Panc1 (cell line): ENCODE measurements at places on chromosomes 7 and 10.

GRCh38 chr10:31322647-31323046, 3.6 kb downstream of the ZEB1 start:
- no peaks in the 10 kb centered on the region for H3K27me3 ChIP-seq
- no peak overlapping the region for H3K4me3 ChIP-seq
- no peaks in the 10 kb centered on the region for H3K36me3 ChIP-seq
- no peak for DNase-seq
- H3K4me1 ChIP-seq, result peaks cover 17% of the 10 kb centered on the region

GRCh38 chr7:25735674-25736242, 416.2 kb upstream of the NFE2L3 start:
- DNase-seq, result no peak
- no peaks in the 10 kb centered on the region for H3K4me1 ChIP-seq
- no peak overlapping the region for H3K27ac ChIP-seq
- peaks cover 12% of the 10 kb centered on the region for H3K27me3 ChIP-seq

DNA sequence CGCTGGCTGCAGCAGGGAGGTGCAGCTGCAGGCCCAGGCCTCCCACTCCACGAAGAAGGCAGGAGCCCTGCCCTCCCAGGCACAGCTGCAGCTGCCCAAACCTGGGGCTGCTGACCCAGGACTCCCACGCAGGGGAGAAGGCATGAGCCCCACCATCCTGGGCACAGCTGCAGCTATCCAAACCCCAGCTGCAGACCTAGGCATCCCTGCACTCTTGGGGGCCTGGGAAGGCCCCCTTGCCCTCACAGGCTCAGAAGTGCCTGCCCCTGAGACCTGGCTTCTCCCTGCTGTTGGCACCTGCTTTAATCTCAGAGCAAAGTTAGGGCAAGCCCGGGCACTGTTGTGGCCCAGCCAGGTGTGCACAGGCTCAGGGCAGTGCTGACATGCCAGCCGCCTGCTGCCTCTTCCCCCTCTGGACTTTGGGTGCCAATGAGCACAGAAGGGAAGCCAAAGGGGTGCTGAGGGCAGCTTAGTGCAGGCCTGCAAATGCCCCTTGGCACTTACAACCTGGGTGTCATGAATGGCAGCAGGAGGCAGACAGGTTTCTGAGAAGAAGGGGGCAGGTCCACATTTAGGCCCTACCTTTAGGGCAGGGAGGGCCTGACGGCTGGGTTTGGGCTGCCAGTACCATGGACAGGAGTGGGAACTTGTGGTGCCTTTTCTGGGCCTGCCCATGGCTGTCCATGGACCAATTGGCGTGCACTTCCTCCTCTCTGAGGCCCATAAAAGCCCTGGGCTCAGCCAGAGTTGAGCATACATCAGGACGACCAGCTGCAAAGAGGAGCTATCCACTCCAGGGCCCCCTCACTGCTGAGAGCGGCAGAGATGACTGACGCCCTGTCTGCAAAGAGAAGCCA, 31.1 kb downstream of the CRTAC1 start:
- no peak overlapping the region for H3K27ac ChIP-seq
- peaks cover 5% of the 10 kb centered on the region for H3K27me3 ChIP-seq
- H3K36me3 ChIP-seq, result no peaks in the 10 kb centered on the region
- DNase-seq, result no peak

- H3K27me3 ChIP-seq, result no peaks in the 10 kb centered on the region
- H3K4me1 ChIP-seq, result no peaks in the 10 kb centered on the region
- no peak overlapping the region for H3K4me3 ChIP-seq
- DNase-seq, result no peak
These were observed 68.1 kb upstream of the ANKRD30A start for GRCh38 chr10:37057261-37057660.

GRCh38 chr7:71868797-71869196, 543.3 kb downstream of the CALN1 start:
- H3K4me3 ChIP-seq, result no peak overlapping the region
- no peaks in the 10 kb centered on the region for H3K4me1 ChIP-seq
- no peak overlapping the region for H3K27ac ChIP-seq
- no peaks in the 10 kb centered on the region for H3K27me3 ChIP-seq
- peak; percentile 10 for DNase-seq

- DNase-seq, result no peak
- H3K4me1 ChIP-seq, result no peaks in the 10 kb centered on the region
- no peaks in the 10 kb centered on the region for H3K27me3 ChIP-seq
- H3K27ac ChIP-seq, result no peak overlapping the region
These were observed 64.3 kb upstream of the ADRB1 start for GRCh38 chr10:113979409-113979808.

- H3K27ac ChIP-seq, result no peak overlapping the region
- H3K4me3 ChIP-seq, result no peak overlapping the region
- no peaks in the 10 kb centered on the region for H3K27me3 ChIP-seq
- H3K4me1 ChIP-seq, result peaks cover 4% of the 10 kb centered on the region; the same call in 1 of the 2 replicates
- no peak for DNase-seq
- H3K36me3 ChIP-seq, result no peaks in the 10 kb centered on the region
These were observed 50.6 kb downstream of the GRID2IP start for GRCh38 chr7:6500691-6501090.

GRCh38 chr10:69329721-69330178, 51.5 kb downstream of the HK1 start:
- DNase-seq, result no peak
- no peaks in the 10 kb centered on the region for H3K36me3 ChIP-seq
- H3K27me3 ChIP-seq, result no peaks in the 10 kb centered on the region
- H3K4me1 ChIP-seq, result peaks cover 28% of the 10 kb centered on the region
- no peak overlapping the region for H3K27ac ChIP-seq
- H3K4me3 ChIP-seq, result no peak overlapping the region

DNA sequence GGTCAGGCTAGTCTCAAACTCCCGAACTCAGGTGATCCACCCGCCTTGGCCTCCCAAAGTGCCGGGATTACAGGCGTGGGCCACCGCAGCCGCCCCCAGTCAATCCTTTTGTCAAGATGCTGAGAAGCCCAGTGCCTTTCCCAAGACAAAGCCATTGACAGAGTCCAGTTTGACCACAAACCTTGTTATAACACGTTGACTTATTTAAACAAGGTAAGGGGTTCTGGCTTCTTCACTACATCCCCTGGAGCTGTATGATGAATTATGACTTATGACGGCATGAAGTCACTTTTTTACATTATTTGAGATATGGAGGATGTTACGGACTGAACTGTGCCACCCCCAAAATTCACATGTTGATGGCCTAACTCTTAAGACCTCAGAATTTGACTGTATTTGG, 5.8 kb upstream of the SEC61G start:
- no peak overlapping the region for H3K27ac ChIP-seq
- no peak for DNase-seq
- H3K4me3 ChIP-seq, result no peak overlapping the region
- no peaks in the 10 kb centered on the region for H3K36me3 ChIP-seq

GRCh38 chr7:111760043-111760442, 197.8 kb upstream of the IMMP2L start:
- H3K4me3 ChIP-seq, result no peak overlapping the region
- no peak for DNase-seq
- H3K4me1 ChIP-seq, result no peaks in the 10 kb centered on the region
- no peaks in the 10 kb centered on the region for H3K36me3 ChIP-seq
- H3K27me3 ChIP-seq, result no peaks in the 10 kb centered on the region

DNA sequence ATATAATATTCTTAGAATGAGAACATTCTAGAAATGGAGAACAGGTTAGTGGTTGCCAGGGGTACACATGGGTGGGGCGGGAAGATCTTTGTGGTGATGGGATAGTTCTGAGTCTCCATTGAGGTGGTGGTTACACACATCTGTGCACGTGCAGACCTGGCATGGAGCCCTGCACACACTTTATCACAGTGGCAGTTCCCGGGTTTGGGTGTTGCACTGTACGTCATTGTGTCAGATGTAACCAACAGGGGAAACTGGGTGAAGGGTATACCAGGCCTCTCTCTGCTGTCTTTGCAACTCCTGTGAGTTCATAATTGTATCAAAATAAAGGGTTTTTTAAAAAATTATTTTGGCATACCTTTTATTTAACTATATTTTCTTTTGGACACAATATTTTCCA, 51.1 kb downstream of the LMTK2 start:
- H3K27ac ChIP-seq, result no peak overlapping the region
- no peak for DNase-seq
- H3K27me3 ChIP-seq, result no peaks in the 10 kb centered on the region
- no peaks in the 10 kb centered on the region for H3K4me1 ChIP-seq

DNA sequence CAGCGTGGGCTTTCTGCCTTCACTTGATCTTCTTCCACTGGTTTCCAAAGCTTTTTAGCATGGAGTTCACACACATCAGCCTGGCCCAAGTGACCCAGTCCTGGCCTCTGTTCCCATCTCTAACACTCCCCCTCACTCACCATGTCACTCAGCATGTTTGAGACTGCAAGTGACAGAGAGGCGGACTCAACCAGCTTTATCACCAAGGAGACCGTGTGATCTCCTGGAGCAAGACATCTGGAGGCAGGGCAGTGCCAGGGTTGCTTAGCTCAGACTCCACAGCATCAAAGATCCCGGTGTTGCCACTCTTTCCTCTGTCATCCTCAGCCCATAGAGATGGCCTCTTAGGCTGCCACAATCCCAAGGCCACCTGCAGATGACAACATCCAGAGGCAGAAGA, 39.4 kb downstream of the FAM241B start:
- no peaks in the 10 kb centered on the region for H3K4me1 ChIP-seq
- H3K27me3 ChIP-seq, result peaks cover 41% of the 10 kb centered on the region
- H3K27ac ChIP-seq, result no peak overlapping the region
- DNase-seq, result no peak
